Stimulated activated CD8-positive, alpha-beta memory T cell treated with anti-CD3 and anti-CD28 coated beads, Interleukin-2, amount 100 ng/mL, for 48 hours (primary cell): ENCODE measurements at places on chromosomes 6 and 20.

GRCh38 chr6:211871-212497 is 80.3 kb upstream of the DUSP22 start:
- no peak for DNase-seq

- no peak for DNase-seq
Measured at GRCh38 chr20:48227381-48227780, 442.1 kb upstream of the SULF2 start.

- no peak for DNase-seq
Measured at GRCh38 chr6:674406-674805, 17.5 kb upstream of the HUS1B start.

DNA sequence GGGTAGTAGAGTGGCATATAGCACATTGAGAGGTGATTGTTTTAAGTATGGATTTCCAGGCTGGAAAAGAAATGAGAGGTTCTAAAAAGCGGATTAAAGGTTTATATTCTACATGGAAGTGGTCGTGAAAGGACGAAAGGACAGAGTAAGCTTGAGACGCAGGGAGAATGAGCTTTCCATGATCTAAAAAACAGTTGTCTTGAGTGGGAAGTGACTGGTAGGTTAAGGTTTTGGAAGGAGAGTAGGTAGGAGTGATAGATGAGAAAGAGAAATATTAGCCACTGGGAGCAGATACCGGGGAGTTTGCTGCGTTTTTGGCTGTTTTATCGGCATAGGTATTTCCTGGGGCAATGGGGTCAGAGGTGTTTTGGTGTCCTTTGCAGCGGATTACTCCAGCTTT is 750.6 kb upstream of the ADGRB3 start:
- DNase-seq, result no peak

DNA sequence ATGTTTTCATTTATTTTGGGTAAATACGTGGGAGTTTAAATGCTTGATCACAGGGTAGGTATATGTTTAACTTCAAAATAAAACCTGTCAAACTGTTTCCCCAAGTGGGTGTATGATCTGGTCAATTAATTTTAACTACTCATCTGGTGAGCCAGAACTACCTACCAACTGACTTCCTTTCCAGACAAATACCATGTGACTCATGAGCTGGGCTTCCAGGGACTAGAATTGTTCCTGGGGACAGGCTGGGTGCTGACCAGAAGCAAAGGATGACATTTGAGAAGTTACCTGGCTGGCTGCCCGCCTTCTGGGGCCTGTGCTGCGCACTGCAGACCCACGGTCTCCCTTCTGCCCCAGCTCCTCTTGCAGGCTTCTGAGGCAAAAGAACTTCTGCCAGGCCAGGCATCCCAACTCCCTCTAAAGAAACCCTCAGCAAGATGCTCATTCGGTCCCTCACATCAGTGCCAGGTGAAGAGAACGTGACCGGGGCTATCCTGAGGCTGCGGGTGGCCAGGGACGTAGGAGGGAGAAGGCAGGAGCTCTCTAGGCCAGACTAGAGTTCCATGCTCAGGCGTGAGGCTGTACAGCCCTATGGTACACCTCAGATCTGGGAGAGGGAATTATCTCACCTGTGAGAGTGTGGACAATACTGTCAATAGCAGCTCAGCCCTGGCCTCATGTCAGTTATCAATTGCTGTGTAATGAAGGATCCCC is 103.6 kb downstream of the JPH2 start:
- DNase-seq, result no peak

DNA sequence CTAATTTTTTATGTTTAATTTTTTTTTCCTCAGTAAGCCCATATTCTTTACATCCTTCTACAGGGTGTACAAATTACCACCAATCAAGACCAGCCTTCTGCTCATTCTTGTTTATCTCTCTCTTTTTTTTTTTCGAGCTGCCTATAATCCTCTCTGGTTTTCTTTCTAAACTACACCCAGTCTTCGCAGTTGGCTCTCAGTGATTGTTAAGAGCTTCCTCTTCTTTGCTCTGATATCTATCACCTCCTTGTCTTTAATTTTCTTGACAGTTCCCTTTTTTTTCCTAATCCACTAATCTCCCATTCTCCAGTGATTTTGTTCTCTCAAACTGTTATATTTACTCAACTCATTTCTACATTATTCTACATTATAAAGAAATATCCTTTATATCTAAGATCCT is 38.5 kb upstream of the PTPRK start:
- DNase-seq, result no peak

DNA sequence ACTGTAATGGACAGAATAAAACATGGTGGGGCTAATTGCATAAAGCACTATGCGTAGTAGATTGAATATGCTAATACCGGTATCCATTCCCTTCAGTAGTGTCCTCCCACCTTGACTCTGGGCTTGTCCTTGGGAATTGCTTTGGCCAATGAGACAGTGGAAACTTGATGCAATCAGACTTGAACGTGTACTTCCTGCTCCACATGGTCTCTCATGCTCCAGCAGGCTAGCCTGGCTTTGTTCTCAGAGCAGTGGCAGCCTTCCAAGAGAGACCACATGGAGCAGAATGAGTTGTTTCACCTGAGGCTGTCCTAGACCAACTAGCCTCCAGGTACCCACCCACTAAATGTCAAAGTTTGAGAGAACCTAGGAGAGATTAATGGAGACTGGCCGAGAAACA is 37.0 kb upstream of the BTBD3 start:
- no peak for DNase-seq

- DNase-seq, result no peak
Measured at GRCh38 chr20:16020971-16021370, 552.3 kb downstream of the KIF16B start.

DNA sequence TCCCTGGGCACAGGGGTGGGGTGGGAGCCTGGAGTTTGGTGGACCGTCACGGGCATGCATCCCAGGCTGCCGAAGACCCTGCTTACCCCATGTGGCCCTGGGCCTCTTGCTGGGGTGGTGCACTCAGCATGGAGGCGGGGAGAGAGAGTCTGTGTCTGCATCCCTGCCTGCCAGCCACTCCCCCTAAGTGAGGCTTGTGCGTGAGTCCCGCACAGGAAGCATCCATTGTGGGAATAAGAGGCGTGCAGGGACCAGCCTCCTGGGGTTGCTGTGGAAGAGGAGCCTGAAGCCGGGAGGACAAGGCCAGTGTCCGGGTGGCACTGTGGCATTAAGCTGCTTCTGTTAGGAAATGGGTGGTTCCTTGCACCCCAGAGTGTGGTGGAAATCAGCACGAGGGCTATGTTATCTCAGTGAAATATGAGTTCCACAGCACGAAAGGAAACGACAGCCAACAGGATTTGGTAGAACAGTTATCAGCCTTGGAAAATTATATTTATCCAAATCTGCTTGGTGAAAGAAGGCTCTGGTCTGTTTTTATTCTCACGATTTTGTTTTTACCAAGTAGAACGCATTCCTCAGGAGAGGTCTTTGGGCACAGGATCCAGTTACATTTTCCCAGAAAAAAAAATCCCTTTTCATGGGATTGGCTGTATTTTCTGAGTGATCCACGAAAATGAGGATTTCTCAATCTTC is 35.7 kb downstream of the CDH4 start:
- DNase-seq, result no peak

DNA sequence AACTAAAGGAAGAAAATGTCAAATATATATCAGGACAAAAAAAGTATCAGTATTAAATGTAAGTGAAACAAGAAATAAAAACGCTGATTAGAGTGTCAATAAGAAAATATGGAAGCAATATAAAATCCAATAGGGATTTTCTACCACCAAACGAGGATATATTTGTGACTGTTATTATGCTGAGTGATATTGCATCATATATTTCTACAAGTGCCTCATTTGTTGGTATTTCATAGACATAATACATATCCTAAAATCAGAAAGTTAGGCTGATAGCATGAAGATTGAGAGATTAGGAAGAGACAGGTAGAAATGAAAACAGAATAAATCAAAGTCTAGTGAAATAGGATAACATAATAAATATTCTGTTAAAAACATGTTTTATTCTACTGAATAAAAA is 429.2 kb upstream of the IRAK1BP1 start:
- no peak for DNase-seq

- no peak for DNase-seq
Measured at GRCh38 chr6:169185692-169186485, 67.8 kb downstream of the THBS2 start.

DNA sequence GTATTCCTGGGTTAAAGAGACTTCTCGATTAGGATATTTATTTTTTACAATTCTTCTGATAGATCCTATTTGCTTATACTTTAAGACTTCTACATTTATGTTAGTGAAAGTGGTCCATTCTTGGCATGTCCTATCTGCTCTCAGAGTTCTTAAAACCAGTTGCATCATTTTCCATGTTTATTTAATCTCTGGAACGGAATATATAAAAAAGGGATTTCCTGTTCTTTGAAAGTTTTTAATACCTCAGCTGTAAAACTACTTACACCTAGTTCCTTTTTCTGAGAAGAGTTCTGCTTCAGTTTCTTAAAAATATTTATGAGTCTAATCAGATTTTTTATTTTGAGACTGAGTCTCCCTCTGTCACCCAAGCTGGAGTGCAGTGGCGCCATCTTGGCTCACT is 18.0 kb upstream of the MYL9 start:
- no peak for DNase-seq

- no peak for DNase-seq
Measured at GRCh38 chr6:39221779-39222641, 7.3 kb downstream of the KCNK5 start.

GRCh38 chr6:39313526-39314272 is 520 bp downstream of the KCNK17 start:
- no peak for DNase-seq

DNA sequence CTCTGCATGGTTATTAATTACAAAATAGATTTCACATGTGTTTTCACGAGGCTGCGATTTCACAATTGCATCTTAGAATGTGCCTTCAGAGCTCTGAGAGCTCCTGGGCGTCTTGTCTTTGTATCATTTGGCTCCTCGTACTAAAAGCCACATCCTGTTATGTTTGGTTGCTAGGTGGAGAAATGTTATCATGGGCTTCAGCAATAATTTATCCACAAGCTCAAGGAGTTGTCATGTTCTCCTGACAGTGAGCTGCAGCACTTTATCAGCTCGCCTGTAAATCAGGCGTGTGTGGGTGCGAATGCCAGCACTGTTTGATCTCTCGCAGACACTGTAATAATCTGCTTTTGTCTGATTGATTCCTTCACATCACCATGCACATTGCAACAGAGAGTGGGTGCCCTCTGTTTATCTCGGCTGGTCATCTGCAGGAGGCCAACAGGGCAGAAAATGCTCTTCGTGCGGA is 218.6 kb upstream of the ZFP64 start:
- no peak for DNase-seq

DNA sequence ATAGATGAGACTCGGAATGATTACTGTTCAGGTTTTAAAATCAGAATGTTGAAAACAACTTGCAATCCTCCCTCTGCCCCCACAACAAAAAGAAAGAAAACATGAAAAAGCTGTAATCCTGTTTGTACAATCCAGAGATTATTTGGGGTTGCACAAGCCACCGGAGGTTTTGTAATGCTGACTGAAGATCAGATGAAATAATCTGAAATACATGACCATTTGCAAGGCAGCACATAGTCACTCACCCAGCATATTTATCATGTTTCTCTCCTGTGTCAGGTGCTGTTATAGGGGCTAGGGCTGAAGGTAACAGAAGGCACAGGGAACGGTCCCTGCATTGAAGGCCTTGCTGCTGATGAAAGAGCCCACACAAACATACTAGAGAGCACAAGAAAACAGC is 85.3 kb downstream of the SIM1 start:
- DNase-seq, result no peak

DNA sequence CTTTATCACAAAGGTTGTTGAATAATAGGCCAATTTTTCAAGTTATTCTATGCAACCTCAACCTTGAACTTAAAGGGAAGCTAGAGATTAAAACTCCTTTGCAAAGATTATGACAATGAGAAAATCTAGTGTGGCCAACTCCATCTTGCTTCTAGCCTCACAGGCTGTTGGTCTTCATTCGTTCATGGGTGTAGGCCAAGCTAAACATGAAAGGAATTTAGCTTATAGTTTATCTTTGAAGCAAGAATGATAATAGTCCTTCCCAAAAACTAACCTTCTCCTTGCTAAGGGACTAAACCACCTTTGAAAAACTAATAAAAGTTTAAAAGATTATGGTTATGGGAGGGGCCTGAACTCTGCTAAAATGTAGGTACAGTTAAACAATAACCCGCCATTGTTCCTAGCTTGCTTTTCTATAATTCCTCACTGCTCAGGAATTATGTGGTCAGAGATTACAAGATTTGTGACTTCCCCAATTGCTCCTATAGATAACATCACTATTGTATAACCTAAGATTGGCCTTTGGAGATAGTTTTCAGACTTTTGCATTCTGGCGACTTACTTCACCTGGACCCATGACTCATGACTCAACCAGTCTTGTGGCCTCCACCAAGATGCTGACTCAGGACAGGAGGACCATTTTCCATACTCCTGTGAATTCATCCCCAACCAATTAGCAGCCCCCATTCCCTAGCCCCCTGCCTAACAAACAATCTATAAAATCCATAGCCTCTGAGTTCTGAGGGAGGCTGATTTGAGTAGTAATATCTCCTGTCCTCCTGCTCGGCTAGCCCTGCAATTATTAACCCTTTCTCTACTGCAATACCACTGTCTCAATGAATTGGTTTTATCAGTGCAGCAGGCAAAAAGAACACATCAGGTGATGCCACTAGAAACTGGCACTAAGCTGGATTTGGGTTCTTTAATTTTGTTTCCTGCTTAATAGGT is 154.5 kb downstream of the CD83 start:
- no peak for DNase-seq

DNA sequence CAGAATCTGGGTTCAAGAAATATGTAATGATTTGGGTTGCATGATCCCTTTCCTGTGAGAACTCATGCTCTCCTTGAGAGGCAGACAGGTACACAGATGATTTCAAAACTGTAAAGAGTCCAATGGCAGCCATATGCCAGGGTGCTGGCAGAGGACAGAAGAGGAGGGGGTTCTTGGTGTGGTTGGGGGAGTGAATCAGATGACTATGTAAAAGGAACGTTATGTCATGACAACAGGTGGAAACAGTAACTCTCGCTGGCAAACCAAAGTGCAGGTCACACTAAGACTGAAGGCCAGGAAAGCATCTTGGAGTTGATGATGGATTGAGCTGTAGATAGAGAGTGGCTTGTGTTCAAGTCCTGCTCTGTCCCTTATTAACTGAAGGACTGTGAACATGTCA is 20.3 kb downstream of the OR2A4 start:
- no peak for DNase-seq
